NCI-H2029 (cell line): ENCODE measurements at places on chromosomes 3 and 15.

DNA sequence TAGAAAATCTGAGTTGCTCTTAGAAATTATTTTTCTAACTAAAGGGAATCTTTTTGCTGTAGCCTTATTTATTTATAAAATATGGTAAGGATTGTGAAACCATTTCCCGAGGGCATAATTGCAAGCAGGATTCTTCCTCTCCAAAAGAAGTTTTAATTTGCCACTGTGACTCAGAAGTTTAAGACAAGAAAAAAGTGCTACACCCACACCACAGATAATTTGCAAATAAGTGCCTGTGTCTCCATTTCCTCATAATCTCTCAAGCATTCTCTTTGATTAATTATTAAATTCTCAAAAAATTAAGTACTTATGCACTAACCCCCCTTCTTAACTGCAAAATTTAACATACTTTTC is 43.6 kb downstream of the RASA2 start:
- DNase-seq, result no peak

- DNase-seq, result no peak
Measured at GRCh38 chr3:122609798-122610559, 32.5 kb downstream of the PARP15 start.

DNA sequence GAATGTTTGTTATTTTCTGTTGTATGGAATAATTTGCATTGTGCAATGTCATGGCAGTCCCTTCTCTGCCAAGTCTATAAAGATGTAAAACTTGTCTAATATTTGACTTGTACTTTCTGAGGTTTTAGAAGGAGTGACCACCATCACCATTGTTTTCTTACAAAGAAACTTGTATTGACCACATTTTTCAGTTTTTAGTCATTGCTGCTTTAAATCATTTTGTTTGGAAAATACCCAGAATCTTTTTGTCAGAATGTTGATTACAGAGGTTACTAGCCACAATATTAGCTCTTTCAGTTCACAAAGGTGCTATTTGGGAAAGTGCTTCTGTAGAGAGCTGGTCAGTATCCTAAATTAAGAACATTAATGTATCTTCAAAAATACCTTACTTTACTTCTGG is 532.4 kb upstream of the GBE1 start:
- DNase-seq, result no peak

DNA sequence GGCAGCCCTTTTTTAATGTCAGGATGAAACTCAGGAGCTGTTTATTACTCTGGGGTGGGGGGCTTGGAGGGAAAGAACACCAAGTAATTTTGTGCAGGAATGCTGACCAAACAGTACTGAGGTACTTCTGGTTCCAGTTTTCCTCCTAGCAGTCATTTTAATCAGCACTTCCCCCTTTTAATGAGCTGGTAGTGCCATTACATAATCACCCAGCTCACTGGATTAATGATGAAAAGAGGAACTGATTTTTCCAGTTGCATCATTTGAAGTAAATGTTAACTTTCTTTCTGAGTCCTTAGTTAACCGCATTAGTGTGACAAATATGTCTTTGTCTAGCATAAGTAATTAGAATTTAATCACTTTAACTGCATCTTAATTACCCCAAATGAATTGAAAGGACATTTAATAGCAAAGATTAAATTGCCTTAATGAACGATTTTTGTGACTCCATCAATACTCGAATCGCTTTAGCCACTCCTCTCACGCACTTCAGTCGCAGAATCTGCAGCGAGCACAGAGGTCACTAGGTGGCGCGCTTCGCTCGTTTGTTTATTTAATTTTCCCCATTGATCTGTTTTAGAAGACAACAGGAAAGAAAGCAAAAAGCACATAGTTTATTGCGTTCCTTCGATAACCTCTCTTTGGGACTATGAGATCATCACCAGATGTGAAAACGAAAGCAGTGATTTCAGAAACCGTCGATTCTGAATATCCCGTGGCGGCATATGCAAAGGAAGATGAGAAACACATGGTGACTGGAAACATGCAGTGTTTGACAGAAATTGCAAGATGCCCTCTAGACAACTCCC is 9.8 kb downstream of the ONECUT1 start:
- DNase-seq, result no peak

DNA sequence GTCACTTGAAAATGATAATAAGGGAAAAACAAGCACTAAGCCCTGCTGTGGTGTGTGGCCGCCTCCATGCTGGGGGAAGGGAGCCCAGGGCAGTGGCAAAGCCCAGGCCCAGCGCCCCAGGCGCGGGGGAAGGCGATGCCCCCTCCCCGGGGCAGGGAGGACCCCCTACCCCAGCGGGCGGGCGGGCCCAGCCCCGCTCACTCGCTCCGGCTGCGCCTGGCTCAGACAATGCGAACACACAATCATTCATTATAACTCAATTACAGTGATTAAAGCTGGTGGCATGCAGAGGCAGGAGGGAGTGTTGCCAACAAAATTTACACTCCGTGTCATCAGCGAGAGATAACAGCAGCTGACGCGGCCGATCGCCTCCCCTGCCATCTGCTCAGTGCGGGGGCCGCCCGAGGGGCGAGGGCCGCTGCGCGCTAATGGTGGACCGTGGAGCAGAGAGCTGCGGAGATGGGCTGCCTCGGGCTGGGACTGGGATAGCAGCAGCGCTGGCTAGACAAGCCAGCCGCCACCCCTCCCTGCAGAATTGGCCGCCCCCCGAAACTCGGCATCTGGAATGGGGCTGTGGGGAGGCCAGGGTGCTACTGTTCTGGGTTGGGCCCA is 64.1 kb downstream of the TLE3 start:
- no peak for DNase-seq

GRCh38 chr15:38613085-38613484 is 48.5 kb upstream of the RASGRP1 start:
- DNase-seq, result no peak

DNA sequence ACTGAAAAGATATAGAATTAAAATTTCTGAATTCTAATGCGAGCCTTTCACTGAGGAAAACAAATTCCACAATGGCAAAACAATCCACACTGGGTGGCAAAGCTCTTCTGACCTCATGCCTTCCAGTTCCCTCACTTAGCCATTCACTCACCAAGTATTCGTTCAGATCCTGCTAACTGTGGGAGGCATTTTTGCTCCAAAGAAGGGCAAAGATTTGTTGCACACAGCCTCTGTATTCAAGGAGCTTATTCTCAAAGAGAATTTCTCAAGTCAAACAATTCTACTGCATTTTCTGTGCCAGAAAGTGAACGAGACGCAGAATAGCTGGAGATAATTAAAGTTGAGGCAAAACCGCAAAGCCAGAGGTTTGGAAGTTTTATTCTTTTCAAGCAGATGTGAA is 77.3 kb downstream of the CPNE4 start:
- no peak for DNase-seq

DNA sequence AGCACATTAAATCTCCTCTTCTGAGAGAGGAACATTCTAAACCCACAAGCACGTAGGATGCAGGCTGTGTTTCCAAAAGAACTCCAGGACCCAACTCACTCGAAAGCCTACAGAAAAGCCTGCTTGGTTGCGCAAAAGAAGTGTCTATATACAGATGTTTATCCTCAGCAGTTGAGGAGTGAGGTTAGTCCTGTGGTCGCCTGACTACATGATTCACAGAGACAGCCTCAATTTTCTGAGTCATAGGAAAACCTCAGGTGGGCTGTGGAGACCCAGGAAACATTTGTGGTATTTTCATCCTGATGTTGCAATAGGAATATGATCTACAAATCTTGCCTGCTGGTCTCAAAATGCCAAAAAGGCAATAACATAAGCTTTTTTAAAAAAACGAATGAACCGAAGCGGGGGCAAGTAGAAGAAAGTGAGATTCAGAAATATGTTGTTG is 183.8 kb upstream of the THRB start:
- no peak for DNase-seq

GRCh38 chr3:121885386-121885785 is 8.8 kb upstream of the SLC15A2 start:
- DNase-seq, result no peak

- DNase-seq, result no peak
Measured at GRCh38 chr15:63887630-63888029, 53.9 kb upstream of the HERC1 start.

DNA sequence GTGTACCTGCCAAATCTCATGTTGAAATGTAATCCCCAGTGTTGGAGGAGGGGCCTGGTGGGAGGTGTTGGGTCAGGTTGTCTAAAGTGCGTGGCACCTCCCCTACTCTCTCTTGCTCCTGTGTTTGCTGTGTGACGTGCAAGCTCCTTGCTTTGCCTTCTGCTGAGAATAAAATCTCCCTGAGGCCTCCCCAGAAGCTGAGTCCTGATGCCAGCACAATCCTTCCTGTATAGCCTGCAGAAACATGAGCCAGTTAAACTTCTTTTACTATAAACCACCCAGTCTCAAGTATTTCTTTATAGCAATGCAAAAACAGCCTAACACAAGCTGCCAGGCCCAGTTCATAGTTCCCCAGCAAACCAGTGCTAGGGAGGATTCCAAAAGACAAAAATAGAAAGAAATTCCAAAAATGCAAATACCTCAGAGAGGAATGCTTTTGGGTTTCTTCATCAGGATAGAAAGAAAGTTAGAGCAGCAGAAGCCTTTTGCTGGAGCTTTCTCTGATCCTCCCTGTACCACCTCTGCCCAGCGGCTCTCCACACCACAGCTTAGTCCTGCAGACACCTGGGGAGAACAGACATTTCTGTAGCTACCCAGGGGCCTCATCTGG is 25.9 kb upstream of the CDV3 start:
- DNase-seq, result peak; percentile 78

DNA sequence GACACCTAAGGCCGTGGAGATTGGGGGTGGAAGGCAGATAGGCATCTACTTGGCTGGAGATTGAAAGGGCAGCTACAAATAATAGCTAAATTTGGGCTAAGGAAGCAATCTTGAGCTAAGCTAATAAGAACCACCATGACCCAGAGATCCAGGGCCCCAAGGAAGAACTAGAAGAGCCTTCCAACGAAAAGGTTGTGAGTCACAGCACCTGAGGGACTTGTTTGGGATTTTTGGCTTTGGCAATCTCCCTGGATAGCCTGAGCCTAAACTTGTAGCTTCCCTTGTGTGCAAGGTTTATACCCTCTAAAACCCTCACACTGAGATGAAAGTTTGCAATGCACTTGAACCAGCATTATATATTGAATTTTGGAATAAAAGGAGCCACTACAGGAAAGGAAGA is 364.0 kb upstream of the IL12A start:
- no peak for DNase-seq

- no peak for DNase-seq
Measured at GRCh38 chr15:63331456-63331855, 50.2 kb downstream of the CA12 start.

DNA sequence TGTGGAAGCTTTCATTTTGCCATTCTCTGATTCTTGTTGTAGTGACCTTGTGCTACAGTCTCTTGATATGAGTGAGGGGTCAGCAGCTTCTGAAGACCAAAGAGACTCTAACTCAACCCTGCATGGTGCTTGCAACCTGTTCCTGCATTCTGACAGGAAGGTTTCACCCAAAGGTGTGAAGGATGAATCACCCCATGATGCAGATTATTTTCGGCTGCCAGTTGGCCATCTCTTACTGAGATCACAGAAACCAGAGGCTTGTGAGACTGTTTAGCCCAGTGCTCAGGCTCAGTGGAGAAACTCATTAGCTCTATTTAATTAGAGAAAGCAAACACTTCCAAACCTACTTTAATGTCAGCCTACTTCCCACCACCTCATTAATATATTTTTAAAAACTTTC is 29.2 kb upstream of the TPRG1 start:
- DNase-seq, result no peak

- DNase-seq, result no peak
Measured at GRCh38 chr15:74414603-74415338, 19.0 kb downstream of the SEMA7A start.

DNA sequence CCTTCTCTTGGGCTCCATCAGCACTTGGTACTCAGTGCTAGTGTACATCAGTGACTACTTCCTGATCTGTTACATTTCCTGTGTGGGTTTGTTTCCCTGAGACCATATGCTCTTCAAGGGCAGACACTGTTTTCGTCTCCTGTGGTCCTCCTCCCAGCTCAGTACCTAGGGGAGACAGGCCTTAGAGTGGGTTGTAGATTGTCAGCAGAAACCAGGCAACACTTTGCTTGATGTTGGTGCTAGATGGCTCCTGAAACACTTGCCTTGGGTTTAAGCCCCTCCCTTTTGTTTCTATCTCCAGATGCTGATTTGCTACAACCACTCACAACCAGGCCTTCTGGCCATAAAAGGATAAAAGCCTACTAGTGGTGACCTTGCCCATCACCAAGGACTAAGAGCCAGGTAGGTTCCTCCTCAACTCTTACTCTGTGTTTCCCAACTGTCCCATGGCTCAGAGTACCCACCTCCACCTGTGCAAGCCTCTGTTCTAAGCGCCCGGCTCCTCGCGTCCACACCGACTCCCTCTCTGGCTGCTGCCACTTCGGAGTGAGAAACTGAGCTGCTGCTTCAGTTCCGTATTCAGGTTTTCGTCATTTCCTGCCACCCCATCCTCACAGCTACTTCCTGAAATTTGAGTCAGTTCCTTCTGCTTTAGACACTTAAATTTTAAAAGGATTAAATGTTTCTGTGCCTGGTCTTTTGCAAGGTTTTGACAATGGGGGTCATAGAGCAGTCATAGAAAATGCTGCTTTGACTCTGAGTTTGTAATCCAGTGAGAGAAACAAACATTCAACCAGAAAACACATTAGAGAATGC is at the start of gene HCLS1:
Gene HCLS1 (minus strand): TSS at position 548 of the 816 bp plus-strand sequence. CDS start 2,556 bp downstream, outside the sequence.
- peak; percentile 20 for DNase-seq

DNA sequence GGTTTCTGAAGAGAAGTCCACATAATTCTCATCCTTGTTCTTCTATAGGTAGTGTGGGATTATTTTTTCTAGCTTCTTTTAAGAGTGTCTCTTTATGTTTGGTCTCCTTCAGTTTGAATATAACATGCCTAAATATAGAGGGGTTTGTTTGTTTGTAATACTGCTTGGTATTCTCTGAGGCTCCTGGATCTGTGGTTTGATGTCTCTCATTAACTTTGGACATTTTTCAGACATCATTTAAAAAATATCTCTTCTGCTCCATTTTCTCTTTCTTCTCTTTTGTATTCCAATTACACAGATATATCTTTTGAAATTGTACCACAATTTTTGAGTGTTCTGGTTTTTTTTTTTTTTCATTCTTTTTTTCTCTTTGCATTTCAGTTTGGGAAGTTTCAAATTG is 113.1 kb downstream of the ARNT2 start:
- DNase-seq, result no peak

DNA sequence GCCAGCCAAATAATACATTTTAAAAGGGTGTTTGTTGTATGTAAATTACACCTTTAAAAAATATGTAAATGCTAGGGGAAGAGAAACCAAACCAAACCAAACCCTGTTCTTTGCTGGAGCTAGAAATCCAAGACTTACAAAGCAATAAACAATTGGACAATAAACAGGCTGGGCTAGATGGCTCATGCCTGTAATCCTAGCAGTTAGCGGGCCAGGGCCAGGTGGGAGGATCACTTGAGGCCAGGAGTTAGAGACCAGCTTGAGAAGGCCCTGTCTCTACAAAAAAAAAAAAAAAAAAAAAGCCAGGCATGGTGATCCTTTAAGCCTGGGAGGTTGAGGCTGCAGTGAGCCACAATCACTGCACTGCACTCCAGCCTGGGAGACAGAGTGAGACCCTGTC is 12.5 kb downstream of the STOML1 start:
- no peak for DNase-seq

GRCh38 chr15:73540161-73540560 is 93.0 kb downstream of the NPTN start:
- no peak for DNase-seq

GRCh38 chr3:72791161-72791560 is 57.1 kb downstream of the SHQ1 start:
- DNase-seq, result no peak
